ENCODE measurements at places on chromosomes 7 and 10.
A peak's percentile ranks its signal among the peaks of the same experiment; 100 is the strongest.

DNA sequence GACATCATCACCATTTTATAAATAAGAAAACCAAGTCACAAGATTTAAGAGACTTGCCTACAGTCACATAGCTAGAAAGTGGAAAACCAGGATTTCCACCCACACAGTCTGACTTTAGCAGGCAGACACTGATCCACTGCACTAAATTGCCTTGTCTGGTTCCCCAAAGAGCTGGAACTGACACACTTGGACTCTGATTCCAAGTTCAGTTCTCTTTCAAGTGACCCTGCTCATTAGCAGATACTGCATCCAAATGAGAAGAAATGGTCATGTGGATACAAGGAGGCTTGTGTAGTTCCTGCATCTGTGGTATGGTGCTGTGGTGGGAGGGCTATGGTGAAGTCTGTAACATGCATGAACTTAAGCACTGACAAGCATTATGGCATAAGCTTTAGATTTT is 180.1 kb upstream of the MKLN1 start:
- no peak for DNase-seq

DNA sequence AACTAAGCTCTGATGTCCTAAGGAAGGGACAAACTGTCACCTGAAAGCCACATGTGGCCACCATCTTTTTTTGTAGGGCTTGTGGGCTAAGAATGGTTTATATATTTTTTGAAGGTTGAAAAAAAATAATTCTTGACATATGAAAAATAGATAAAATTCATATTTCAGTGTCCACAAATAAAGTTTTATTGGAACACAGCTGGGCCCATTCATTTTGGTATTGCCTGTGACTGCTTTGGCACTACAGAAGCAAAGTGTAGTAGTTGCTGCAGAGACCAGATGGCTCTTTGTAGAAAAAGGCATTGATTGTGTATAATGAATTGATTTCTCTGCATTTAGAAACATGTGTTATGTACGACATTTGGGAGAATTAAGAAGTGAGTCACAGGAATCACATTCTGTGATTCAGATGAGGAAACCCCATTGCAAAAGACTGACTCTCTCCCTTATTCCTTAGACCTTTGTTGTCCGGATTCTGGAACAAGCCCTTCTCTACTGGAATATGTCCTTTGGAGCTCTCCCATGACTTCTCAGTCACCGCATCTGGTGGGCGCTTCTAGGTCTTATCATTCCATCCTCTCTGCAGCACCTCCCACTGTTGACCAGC is 438.7 kb downstream of the LRMDA start:
- no peak for DNase-seq

DNA sequence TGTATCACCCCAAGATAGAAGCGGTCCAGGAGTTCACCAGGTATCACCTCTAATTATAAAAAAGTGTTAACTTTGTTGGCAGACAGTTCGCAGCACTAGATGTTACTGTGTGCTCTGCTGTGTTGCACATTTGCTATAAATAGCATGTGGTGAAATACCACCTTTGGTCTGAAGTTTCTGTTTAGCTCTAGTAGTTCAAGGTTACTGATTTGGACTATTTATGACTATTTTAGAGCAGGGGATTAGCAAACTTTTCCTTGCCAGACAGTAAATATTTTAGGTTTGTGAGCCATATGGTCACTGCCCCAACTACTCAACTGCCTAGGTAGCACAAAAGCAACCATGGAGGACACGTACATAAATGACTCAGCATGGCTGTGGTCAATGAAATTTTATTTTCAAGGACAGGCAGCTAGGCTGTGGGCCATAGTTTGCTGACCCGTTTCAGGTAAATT is 16.5 kb downstream of the DENND10 start:
- DNase-seq = no peak

DNA sequence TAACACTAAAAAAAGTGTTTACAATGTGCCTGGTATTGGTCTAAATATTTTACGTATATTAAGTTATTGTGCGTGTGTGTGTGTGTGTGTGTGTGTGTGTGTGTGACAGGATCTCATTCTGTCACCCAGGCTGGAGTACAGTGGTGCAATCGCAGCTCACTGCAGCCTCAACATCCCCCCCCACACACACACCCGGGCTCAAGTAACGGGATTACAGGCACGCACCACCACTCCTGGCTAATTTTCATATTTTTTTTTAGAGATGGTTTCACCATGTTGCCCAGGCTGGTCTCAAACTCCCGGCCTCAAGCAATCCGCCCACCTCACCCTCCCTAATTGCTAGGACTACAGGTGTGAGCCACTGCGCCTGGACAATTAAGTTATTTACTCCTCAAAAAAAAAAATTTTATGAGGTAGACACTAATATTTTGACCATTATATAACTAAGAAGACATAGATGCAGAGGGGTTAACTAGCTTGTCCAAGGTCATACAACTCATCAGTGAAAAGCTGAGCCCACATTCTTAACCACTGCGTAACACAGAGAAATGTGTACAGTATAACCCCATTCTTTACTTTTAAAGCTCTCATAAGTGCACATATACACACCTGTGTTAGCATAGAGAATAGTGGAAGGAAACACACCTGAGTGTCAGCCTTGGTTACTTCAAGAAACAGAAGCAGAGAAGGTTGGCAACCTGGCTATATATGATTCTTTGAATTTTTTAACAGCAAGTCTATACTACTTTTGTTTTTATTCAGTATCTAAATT is 35.0 kb downstream of the DNAJC12 start:
- DNase-seq = no peak

DNA sequence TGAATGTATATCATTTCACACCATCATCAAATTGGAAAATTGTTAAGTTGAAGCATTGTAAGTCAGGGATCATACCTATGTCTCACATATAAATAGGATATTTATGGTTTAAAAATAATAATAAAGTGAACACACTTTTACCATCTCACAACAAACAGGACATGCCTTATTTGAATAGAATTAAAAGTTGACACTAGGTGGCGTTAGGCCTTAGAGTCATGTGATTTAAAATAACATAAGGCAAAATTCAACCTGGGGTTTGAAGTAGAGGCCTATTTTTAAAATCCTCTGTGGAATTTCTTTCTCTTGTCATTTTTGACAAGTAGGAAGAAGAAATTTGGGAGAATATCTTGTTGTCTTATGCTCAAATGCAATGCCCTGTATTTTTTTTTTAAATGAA is 184.7 kb upstream of the PCDH15 start:
- no peak for DNase-seq

DNA sequence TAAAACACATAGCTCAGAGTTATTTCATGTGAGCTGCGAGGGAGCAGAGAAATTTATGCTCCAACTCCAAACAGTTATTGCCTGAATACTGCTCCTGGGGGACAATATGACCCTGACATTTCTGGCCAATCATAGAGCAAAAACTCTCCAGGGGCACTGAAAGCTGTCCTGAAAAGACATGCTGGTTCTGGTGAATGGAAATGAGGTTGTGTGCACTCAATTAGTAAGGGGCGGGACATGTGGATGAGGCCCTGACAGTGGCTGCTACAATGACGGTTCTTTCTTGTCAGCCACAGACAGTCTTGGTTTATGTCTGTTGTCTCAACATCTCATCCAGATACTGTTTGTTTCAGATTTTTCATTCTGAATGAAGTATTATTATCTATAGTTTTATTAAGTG is 151.8 kb downstream of the TWIST1 start:
- DNase-seq = no peak

DNA sequence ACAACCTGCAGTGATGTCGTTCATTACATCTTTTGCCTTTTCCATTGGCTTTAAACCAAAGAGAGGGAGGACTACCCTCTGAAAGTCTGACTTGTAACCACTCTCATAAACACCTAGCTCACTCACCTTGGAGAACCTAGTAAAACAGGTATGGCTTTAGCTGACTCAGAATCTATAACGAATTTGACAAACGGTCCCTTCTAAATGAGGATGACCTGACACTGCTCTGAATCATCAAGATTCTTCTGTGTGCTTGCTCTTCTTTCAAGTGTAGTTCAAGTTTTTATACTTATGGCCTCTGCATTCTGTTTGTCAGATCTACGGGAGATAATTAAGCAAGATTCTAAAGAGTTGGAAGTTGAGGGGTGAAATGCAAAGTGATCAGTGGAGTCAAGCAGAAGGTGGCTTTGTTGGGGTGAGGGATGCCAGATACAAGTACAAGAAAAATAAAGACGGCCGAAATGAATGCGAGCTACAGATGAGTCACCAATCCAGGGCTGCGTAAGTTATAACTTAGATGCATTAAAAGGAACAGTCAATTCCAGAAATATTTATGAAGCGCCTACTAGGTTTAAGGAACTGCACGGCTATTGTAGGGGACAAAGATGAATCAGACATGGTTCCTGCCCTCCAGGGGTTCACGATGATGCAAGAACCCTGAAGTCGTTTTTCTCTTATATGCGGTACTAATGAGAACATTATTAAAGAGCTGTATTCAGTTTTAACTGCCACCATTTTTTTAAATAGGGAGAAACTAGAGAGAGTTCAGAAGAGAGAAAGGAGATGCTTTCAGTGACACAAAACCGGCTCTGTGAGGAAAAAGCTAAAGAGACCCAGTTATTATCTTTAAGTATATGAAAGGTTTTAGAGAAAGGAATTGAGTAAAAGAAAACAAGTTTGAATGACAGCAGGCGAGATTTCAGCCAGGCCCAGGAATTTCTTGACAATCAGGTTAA is 6.5 kb downstream of the HIPK2 start:
- DNase-seq = no peak

- no peak for DNase-seq
Observed at GRCh38 chr10:113819989-113820388, 33.9 kb downstream of the DCLRE1A start.

GRCh38 chr7:50185951-50186682 is 93.1 kb upstream of the ZPBP start:
- DNase-seq = no peak

DNA sequence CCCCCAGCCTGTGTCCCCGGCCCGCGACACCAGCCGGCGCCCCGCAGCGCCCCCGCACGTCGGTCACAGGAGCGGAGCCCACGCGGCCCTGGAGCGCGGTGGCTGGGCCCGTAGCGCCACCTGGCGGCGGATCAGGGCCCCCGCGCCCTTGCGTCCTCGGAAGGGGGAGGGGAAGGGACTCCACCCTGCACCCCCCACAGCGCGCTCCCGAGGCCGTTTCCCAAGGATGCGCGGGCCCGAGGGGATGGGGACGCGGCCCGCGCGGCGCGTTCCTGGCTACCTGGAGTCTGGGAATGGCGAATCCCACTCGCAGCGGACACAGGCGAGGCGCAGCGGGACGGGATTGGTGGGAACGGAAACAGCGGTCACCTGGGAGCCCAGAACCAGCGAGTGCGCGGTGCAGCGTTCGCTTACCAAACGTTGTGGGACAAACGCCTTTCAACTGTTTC is 23.8 kb upstream of the MKI67 start:
- DNase-seq = peak; percentile 52

DNA sequence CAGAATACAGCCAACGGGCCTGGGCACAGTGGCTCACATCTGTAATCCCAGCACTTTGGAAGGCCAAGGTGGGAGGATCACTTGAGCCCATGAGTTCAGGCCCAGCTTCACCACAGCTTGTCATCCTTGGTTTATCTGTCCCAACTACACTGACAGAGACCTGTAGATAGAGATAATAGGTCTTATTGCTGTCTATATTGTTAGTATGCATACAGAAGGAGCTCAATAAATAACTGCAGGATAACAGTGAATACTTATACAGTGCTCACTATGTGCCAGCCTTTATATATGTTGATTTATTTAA is 1.3 kb downstream of the CNPY4 start:
- no peak for DNase-seq

DNA sequence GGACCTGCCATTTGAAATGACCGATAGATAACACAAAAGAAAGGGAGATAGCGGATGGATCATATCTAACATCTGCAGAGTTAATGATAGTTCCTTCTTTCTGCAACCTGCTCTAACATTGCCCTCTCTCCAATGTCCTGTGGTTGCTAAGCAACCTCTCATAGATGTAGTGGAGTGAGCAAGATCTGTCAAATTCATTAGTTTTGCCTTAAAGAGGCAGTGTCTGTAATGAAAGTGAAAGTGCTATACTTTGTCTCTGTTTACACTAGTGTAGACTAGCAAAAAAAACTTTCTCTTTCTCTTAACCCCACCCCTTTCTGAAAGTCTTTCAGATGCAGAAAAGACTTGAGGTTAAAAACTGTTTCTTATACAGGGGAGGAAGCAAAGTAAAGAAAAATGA is 1196.9 kb downstream of the SORCS3 start:
- DNase-seq = no peak

- no peak for DNase-seq
Observed at GRCh38 chr10:50561816-50562215, 61.9 kb downstream of the SGMS1 start.

GRCh38 chr10:109912335-109913281 is 10.7 kb downstream of the XPNPEP1 start:
- DNase-seq = no peak

GRCh38 chr7:121167971-121168370 is 160.8 kb upstream of the WNT16 start:
- no peak for DNase-seq

GRCh38 chr7:136179154-136179553 is 202.0 kb upstream of the MTPN start:
- DNase-seq = no peak

DNA sequence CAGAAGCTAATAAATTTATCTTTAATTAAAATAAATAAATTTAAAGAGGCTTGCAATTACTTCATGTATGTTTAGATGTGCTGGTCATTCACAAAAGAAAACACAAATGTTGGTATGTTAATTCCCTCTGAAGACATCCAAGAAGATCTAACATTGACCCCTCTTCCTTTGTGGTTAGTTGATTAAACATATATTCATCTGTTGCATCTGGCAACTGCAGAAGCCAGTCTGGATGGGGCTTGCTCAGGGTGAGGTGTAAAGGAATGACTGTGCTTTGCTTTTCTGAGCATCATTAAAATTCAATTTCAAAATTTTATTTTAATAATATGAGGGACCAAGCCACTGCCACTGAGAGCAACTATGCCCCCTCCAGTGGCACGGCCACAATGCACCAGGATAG is 36.4 kb upstream of the FERD3L start:
- DNase-seq = no peak

DNA sequence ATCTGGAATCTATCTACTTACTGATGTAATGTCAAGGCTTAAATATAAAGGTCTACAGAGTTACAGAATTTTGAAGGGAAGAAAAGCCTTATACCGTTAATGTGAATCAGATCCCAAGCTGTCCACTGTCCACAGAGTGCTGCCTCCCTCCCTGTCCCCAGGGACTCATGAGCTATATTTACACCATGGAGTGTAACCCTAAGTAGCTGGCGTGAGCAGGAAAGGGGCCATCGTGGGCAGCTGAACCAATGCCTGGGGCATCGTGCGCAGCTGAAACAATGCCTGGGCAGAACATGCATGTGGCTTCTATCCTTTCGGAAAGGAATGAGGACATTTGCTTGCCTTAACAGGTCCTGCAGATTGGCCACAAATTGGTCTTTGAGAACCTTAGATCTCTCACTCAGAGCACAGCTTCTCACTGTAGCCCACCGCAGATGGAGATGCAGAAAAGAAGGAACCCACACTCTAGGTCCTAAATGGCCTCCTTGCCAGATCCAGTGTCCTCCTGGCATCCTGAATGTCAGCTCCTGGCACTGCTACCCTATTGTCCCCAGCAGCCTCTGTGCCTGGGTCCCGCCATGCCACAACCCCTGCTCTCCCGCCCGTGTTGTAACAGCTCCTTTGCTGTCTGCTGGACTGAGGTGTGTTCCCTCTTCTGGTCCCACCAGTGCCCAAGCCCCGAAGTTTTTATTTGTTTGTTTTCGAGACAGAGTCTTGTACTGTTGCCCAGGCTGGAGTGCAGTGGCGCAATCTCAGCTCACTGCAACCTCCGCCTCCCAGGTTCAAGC is 30.3 kb downstream of the CCDC3 start:
- no peak for DNase-seq

GRCh38 chr10:122515022-122515424 is 45.5 kb upstream of the DMBT1 start:
- no peak for DNase-seq

Measured in putamen (tissue), 1 donor.